ENCODE measurements at places on chromosomes 13 and 19.

DNA sequence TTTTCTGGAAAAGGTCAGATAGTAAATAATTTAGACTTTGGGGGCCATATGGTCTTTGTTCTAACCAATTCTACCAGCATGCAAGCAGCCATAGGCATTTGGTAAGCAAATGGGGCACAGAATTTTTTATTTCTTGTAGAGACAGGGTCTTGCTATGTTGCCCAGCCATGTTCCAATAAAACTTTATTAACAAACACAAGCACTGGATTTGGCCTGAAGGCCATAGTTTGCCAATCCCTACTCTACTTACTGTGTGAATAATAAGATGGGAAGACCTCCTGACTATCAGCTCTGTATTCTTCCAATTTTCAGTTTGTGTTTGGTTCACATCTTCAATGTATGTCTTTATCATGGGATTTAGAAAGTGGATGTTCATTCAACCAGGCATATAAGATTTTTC, 53.0 kb upstream of the SERP2 start:
- DNase-seq: no peak

- DNase-seq: no peak
Observed at GRCh38 chr19:53908935-53909415, at the start of gene CACNG7. Gene CACNG7, plus strand, starts transcription at chr19:53909278. Its CDS starts 3,554 bp downstream, at chr19:53912832.

GRCh38 chr19:15971224-15971780, 22.5 kb downstream of the OR10H4 start:
- no peak for DNase-seq

DNA sequence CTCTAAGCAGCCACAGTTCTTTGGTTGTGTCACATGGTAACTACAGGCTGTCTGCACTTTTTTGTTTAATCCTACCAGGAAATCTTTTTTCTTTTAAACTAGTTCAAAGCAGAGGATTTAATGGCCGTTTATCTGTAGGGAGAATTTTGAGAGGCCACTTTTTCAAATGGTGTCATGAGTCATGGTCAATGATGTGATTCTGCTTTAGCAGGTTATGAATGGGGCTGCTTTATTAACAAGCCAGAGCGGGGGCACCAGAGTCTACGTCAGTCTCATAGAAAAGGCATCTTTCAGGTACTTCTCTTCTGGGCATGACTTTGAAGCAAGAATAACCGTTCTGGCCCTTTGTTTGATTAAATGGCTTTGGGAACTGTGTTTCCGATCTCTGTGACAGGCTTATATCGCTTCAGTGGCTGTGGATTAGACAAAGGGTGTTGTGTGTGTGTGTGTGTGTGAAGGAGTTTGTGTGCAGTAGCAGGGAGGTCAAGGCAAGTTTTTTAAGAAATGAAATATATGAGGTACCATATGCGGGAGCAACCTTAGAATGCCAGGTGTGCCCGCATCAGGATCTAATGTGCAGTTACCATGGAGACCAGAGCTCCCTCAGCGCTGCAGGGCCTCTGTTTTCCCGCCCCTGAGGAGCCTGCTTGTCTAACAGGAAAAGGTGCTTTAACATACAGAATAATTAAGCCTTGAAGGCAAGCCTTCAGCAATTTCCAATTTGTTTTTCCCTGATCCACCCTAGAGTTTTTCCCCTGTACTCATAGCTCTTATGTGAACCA, 120.5 kb downstream of the KATNAL1 start:
- DNase-seq: no peak

DNA sequence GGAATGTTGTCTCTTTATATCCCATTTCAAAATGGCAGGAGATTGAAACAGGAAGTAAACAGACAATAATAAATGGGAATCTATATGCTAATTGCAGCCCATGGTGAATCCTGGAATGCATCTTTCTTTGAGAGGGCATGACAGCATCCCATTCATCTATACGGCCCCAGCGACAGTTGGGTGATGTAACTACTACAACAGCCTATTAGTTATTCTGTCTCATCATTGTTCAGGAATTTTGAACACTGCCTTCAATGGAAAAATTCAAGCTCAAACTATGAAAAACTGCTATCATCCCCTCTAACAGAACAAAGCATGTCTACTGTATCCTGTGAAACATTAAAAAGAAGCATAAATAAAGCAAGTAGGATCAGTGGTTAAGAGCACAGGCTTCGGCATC, 262.1 kb downstream of the DCT start:
- DNase-seq: no peak

GRCh38 chr13:59441596-59442280, 722.0 kb downstream of the DIAPH3 start:
- no peak for DNase-seq

DNA sequence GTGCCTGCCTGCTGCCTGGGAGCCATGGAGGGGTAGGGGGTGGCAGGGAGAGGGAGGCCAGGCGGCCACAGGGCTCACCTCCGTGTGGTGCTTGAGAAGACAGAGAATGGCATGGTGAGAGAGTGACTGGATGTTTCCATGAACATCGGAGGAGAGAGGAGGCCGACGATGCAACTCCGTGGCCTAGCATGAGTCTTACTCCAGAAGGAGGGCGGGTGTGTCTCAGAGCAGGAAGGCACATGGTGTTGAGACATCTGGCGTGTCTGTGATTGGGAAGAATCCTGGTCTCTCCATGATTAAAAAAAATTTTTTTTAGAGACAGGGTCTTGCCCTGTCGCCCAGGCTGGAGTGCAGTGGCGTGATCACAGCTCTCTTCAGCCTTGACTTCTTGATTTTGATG, 5.1 kb downstream of the IRGC start:
- DNase-seq: no peak

GRCh38 chr13:30121666-30122065, 185.7 kb downstream of the KATNAL1 start:
- no peak for DNase-seq

DNA sequence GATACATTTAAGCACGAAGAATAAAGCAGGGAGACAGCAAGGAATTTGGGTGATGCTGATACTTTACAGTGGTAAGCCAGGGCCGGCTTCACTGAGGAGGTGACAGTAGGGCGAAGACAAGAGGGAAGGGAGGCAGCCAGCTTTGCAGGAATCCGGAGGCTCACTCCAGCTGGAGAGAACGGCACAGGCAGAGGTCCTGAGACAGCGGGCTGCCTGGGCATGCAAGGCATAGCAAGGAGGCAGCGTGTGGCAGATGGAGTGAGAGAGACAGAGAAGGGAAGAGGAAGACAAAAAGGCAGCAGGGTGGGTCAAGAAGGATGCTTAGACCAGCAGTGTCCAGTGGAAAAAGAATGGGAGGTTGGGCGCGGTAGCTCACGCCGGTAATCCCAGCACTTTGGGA, 83.2 kb upstream of the WASF3 start:
- no peak for DNase-seq

- DNase-seq: no peak
Observed at GRCh38 chr19:46384396-46384795, 29.0 kb downstream of the CCDC8 start.

DNA sequence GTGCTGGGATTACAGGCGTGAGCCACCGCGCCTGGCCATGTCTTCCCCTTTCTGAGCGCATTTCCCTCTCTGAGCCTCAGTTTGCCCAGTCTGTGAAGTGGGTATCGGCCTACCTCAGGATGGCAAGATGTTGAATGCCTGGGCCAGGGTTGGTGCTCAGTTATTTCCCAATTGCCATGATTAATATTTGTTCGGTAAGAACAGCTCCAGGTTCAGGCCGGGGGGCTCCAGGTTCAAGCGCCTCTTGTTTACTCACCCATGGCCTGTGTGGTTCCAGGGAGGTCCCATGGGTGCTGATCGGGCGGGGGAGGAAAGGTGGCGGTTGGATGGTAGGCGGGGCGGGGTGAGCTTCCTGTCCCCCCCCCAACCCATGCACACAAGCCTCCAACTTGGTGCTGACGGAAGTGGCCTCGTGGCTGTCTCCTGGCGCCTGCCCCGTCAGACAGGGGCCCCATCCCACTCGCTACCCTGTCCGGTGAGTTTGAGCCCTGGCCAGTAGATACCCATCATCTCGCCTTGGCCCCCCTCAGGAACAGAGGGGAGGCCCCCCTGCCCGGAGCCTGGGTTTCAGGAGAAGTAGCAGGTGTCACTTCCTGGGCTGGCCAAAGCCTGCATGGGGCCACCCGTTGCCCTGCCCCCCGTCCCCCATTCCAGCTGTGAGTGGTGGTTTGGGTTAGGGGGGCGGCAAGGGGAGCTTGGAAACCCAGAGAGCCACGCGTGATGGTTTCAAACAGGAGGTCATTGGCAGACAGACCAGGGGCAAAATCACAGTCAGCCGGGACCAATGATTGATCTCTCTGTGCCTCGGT, at the start of gene FCHO1:
Gene FCHO1, plus strand, starts transcription at position 375 of the 809 bp plus-strand sequence. CDS start 3,688 bp downstream, outside the sequence.
- DNase-seq: no peak

DNA sequence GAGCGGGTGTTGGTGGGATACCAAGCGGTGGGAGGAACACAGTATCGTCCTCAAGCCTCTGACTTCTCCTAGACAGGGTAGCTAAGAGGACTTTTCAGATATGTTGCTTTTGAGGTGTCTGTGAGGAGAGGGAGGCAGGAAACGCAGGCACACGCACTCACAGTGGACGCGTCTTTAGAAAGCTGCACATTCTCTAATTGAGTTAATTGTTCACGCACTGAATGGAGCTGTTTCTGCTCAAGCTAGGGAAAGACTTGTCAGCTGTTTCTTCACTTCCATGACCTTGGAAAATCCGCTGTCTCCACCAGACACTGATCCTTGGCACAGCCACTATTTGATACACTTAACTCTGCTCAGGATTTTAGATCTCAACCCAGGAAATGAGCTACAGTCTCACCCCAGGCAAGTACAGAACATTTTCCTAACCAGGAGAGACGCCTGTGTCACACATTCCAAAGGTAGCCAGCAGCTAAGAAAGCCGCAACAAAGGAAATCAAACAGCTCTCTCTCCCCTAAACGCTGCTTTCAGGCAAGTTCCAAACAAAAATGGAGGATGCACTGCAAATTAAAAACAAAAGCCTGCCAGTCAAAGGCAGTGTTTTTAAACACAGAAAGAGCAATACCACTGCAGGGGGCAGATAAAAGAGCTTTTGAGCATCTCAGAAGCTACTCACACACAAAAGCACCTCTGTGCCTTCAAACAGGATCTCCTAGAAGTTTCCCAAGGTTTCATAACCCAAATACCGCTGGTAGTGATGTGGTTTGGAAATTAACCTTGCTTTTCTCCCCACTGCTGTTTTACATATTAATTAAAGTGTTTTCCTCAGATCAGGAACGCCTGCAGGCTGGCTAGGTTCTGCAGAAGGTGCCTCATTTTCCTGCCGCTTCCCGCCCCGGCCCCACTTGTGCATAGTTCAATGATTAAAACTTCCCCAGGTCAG, 57.3 kb downstream of the IRS2 start:
- no peak for DNase-seq

DNA sequence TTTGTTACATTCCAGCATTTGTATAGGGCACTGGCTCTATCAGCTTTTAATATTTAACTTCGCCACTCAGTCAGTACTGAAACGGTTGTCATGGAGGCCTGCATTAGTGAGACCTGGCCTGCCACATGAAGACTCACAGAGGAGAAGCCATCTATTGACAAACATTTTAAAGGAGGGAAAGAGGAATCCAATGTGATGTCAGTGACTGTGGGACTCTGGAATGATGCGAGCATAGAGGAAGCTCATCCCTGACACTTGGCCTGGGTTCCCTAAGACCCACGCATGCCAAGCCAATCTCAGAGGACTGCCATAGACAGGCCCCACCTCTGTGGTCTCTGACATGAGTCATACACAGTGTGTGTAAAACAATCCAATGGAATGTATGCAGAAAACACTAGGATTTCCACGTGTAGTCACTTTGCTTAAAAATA, 7.9 kb upstream of the DPY19L3 start:
- DNase-seq: peak; percentile 83

DNA sequence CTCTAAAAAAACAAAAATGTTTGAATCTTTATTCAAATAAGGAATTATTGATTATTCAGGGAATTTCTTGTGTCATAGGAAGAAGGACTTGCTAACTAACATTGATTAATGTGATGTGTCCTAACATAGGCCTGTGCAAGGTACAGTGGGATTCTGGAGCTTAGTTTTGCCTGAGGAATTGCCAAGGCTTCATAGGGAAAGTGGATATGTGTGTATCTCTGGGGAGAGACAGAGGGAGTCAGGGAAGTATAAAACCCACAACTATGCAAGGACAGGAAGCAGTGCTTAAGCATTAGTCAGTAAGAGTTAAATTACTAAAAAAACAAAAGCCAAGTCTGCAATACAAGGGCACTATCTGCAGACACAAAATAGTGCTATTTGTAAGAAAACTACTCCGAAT, 59.6 kb downstream of the WDFY2 start:
- DNase-seq: peak; percentile 83

GRCh38 chr13:102650444-102650843, 44.4 kb downstream of the METTL21C start:
- no peak for DNase-seq

DNA sequence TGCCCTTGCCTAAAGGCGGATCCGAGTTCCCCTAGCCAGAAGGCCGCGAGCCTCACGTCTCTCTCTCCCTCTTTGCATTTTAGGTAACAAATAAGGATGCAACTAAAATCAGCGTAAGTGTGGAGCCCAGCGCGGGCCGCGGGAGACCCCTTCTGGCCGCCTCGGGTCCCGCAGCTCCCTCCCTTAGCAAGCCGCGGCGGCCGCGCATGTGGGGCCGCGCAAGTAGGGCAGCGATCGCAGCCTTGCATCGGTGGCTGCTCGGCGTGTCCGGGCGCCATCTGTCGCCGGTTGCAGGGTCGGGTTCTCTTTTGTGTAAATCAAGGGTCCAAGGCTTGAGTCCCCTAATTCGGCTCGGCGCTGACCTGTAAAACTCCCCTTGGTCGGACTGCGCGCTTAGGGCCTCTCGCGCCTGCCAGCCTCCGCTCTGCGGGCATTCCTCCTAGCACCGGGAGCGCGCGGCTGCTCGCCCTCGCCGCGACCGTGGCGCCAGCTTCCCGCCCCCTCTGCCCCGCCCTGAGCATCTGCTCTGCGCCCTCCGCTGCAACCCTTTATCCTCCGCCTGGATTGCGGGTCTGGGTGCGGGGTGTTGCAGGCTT, 2.7 kb downstream of the VSTM2B start:
- peak; percentile 48 for DNase-seq

DNA sequence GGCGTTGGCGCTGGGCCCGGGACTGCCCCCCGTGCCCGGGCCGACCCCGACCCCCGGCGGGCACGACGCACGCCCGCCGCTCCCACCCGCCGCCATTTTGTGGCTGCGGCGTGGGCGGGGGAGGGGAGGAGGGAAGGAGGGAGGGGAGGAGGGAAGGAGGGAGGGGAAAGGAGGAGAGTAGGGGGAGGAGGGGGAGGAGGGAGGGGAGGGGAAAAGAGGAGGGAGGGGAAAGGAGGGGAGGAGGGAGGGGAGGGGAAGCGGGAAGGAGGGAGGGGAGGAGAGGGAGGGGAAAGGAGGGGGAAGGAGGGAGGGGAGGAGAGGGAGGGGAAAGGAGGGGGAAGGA, at the start of gene BTBD2:
Gene BTBD2, minus strand, starts transcription at position 107 of the 343 bp plus-strand sequence. Its CDS starts 11 bp downstream, at position 96.
- peak; percentile 87 for DNase-seq

DNA sequence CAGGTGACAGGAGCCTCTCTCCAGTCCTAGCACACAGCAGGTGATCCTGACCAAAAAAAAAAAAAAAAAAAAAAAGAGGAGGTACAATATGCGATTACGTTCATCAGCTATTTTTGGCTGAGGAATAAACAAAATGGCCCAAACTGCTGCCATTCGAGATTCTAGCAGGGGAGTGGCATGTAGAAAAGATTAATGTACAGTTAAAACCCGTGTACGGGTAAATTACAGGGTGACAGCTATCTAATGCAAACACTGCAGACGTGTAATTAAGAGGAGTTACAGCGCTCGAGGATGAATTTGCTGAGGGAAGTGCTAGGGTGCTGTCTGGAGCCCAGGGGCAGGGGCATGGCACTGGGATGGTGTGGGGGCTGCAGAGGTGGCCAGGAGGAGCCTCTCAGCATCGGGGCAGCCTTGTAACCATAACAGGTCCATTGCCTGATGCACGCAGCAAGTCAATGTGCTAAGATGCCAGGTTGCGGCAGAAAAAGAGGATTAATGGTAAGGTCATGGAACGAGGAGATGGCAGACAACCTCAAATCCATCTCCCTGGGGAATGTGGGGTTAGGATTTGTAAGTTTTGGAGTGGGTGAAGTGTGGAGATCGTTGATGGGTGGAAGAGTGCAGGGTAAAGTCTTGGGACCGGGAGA, 17.4 kb downstream of the CHST8 start:
- DNase-seq: no peak

All from fibroblast of villous mesenchyme (primary cell).